ENCODE measurements at places on chromosomes 4 and X.

- DNase-seq = no peak
These were observed 103.0 kb downstream of the CPZ start for GRCh38 chr4:8695237-8696219.

GRCh38 chrX:136209016-136209738 lies 42.0 kb downstream of the MAP7D3 start:
- peak; percentile 4 for DNase-seq

GRCh38 chr4:23741681-23742191 lies 148.1 kb downstream of the PPARGC1A start:
- no peak for DNase-seq

DNA sequence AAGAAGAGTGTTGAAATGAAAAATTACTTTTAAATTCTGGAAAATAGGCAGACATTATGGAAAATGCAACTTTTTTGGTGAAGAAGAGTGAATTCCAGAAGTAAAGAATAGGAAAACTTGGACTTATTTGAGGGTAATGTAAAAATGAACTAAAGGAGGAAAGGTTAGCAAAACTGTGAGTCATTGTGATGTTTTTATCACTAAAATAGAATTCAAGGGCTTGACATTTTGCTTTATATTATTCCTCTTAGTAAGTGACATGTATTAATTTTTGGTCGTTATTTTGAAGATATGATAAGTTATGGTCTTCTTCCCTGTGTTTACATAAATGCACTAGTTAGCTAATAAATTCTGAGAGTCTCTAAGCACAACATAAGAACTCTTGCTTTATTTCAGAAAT lies 390.9 kb downstream of the FAT4 start:
- no peak for DNase-seq

GRCh38 chr4:10569491-10569890 lies 112.3 kb upstream of the ZNF518B start:
- no peak for DNase-seq

- DNase-seq = no peak
These were observed at the start of gene CYSLTR1 for GRCh38 chrX:78327370-78328086. Gene CYSLTR1, minus strand, starts transcription at chrX:78327611. Its CDS starts 53,865 bp downstream, at chrX:78273746.

DNA sequence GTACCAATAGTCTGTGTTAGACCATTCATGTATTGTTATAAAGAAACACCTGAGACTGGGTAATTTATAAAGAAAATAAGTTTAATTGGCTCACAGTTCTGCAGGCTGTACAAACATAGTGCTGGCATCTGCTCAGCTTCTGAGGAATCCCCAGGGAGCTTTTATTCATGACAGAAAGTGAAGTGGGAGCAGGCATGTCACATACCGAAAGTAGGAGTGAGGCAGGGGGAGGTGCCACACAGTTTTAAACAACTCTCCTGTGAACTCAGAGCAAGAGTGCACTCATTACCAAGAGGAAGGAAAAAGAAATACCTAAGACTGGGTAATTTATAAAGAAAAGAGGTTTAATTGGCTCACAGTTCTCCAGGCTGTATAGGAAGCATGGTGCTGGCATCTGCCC lies 591.2 kb downstream of the PPP4R3C start:
- no peak for DNase-seq

GRCh38 chr4:10983268-10983667 lies 298.7 kb upstream of the CLNK start:
- peak; percentile 24 for DNase-seq

GRCh38 chrX:38170556-38170955 lies 50.1 kb downstream of the SRPX start:
- DNase-seq = no peak

- DNase-seq = no peak
These were observed 153.4 kb upstream of the ANK2 start for GRCh38 chr4:112895811-112896608.

DNA sequence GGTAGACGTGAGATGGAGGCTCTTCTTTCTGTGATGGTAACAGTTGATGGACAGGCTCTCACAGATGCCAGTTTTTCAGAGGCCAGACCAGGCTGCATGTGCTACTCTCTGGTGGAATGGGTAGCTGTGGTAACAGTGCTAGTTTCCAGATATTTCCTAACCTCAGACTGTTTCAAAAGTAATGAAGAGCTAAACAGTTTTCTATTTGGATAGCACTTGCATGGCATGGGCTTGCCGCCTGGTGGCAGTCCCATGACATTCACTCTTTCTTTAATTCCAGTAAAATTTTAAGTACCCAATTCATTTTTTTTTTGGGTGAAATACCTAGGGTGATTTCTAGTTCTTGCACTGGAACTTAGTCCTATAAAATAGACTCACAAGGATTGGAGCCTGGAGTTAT lies 220.2 kb upstream of the MAD2L1 start:
- no peak for DNase-seq

DNA sequence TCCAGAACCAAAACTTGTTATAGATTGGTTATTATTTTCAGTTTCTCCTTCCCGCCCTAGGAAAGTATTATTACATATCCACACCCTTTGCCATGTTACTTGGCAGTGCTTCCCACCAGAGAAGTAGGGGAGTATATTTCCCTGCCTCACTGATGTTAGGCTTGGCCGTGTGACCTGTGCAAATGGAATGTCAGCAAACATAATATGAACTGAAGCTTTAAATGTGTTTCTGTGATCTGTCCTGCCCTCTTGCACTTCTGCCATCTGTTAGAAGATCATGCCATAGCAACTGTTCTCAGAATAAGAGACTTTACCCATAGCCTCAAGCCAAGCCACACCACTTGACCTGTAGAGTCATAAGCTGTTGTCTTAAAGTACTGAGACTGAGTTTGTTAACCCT lies 36.7 kb upstream of the NEUROG2 start:
- DNase-seq = no peak

- DNase-seq = no peak
These were observed 1197.3 kb downstream of the TECRL start for GRCh38 chr4:63211776-63212479.

- no peak for DNase-seq
These were observed 67.1 kb downstream of the PRDM5 start for GRCh38 chr4:120855307-120856001.

DNA sequence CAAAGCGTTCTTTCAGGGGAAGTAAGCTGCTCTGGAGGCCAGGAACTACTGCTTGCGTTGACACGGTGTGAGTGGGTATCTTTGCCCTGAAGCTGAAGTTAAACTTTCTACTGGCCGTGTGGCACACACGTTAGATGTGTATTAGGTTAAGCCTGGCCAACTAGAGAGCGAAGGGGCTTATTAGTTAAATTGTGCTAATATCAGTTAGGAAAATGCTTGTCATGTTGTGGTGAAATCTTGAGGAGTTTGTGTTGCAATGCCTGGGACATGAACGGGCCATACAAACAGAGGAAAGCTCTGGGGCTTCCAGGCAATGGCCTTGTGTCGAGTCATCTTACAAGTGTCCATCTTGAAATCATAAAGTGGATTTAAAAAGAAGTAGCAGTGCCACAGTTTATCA lies 62.6 kb downstream of the NSUN7 start:
- DNase-seq = no peak
